ENCODE measurements at places on chromosomes 7 and 10.

GRCh38 chr7:42023262-42023661 lies 213.7 kb downstream of the GLI3 start:
- no peak for DNase-seq

DNA sequence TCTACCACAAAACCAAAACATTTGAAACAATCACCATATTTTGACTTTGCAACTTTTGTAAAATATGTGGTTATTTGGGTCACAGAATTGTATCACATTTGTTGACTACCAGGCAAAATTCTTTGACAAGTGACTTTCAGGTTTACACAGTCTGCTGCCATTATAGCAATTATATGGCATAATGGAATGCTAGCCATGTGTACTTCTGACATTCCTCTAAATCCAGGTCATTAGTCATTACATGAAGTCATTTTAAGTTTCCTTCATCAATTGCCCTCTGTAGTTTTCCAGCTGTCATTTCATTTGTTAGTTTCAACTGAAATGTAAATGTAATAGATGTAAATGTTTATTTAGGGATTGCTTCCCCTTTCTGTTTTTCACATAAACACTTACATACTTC lies 137.5 kb downstream of the IMMP2L start:
- no peak for DNase-seq

DNA sequence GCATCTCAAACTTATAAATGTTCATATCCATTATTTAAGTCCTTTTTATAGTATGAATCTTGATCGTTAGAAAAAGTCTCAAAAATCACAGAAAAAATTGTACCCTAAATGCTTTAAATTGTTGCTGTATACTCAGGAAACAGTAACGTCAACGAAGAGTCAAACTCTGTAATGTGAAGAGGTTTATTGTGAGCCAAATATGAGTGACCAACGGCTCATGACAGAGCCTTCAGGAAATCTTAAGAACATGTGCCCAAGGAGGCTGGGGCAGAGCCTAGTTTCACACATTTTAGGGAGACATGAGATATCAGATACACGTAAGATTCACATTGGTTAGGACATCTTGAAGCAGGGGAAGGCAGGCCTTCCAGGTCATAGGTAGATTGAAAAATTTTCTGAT lies 86.1 kb downstream of the PIP4K2A start:
- no peak for DNase-seq

- no peak for DNase-seq
Measured at GRCh38 chr10:21238717-21239116, 286.8 kb downstream of the SKIDA1 start.

- no peak for DNase-seq
Measured at GRCh38 chr10:50552771-50553535, 70.8 kb downstream of the SGMS1 start.

DNA sequence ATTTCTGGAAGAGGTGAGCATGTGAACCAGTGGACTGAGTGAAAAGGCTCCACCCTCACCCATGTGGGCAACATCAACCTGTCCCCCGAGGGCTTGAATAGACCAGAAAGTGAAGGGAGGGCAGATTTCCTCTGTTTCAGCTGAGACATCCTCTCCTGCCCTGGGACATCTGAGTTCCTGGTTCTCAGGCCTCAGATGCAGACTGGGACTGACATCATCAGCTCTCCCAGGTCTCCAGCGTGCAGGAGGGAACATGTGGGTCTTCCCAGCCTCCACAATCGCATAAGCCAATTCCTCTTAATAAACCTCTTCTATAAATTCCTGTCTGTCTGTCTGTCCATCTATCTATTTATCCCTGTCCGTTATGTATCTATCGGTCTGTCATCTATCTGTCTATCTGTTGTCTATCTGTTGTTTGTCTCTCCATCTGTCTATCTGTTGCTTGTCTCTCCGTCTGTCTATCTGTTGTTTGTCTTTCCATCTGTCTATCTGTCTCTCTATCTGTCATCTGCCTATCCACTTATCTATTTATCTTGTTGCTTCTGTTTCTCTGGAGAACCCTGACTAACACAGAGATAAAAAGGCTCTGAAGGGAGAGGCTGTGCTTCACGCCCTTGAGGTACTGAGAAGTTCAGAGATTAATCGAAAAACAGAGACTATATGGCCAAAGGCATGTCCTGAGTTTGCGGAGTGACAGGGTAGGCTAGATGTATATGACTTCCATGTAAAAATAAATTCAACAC lies 140.3 kb upstream of the PFKP start:
- DNase-seq = no peak

DNA sequence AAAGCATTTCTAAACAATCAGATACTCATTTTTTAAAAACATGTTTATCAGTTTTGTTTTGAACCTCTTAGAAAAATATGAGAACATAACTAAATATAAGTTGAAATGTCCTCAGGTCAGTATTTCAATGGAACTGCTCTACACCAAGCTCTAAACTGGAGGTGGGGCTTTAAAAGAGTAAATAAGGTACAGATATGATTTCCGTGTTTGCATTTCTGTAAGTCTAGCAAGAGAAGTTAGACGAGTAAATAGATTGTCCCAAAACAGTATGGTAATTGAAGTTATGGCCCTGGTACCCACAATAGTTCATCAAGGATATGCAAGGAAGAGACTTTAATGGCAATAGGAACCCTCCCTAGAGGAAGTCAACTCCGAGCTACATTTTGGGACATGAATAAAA lies 115.1 kb upstream of the AKR1E2 start:
- DNase-seq = no peak

- no peak for DNase-seq
Measured at GRCh38 chr10:86399514-86399878, 32.9 kb upstream of the GRID1 start.

DNA sequence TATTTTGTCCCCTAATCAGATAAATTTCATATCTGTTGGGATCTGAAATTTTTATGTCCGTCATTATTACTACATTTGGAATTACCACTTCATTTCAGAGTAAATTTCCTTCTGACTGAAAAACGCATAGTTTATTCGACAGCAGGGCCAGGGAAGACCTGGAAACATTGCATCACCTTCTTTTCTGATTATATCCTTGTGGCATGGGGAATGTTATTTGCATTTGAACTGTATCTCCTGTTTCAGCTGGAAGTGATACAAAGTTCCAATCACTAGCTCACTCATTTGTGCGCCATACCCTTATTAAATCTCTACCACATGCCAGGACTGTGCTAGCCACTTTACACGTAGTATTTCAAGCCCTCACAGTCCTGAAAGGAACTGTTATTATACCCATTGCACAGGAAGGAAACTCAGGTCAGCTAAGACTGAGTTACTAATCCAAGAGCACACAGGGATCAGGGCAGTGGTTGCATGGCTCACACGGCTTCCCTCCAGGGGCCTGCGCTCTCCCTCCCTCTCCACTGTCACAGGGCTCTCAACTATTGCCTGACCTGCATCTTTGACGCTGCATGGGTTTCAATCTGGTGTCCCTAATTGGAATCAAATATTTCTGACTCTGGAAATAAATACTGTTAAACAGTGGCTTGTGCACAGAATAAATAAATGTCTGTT lies 84.4 kb upstream of the NANOS1 start:
- DNase-seq = no peak

DNA sequence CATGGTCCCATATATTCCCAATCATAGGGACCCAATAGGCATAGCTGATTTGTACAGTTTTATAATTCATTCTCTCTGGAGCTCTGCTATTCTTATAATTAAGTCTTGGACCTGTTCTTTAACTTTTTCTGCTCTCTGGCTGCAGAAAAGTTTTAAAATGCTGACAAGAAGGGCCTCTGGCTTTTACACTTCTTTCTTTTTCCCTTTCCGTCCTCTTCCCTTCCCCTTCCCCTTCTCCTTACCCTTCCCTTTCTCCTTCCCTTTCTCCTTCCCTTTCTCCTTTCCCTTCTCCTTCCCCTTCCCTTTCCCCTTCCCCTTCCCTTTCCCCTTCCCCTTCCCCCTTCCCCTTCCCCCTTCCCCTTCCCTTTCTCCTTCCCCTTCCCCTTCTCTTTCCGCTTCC lies 101.3 kb upstream of the TPK1 start:
- no peak for DNase-seq

DNA sequence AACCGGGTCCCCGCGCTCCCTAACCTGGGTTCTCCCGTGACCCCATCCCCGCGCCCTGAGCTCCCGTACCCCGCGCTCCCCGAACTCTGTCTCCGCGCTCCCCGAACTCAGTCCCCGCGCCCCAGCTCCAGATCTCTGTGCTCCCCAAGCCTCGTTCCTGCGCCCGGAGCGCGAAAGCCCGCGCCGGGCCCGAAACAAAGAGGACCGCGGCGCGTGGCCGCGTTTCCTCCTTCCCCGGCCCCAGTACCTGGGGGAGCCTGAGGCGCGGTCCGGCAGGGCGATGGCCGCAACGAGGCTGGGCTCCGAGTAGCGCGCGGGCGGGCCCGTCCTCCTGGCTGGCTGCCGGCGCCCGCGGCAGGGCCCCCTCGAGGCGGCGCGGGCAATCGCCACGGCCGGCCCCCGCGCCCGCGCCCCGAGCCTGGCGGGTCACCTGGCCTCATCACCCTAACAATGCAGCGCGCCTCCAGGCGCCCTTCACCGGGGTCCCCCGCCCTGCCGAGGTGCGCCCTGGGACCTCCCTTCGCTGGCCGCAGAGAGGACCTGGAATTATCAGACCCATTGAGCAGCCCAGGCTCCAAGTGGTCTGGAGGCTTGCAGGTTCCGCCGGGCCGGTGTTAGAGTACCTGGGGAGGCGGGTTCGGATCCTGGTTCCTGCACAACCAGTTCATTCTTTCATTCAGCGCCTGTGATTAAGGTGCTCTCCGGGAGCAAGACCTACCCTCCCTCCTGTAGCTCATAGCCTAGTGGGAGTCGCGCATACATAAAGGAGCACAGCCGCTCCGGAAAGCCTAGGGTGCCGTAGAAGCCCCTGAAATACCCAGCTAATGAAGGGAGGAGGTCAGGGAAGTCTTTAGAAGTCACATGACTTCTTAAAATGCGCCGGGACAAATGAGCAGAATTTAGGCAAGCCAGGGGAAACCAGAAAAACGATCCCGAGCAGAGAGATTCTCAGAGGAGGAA lies at the start of gene TNS3:
TNS3 (minus strand) TSS at position 308 of the 960 bp plus-strand sequence. CDS start 142,475 bp downstream, outside the sequence.
- no peak for DNase-seq

Data from CD14-positive monocyte (primary cell).